ENCODE measurements at places on chromosomes 5 and 9.

DNA sequence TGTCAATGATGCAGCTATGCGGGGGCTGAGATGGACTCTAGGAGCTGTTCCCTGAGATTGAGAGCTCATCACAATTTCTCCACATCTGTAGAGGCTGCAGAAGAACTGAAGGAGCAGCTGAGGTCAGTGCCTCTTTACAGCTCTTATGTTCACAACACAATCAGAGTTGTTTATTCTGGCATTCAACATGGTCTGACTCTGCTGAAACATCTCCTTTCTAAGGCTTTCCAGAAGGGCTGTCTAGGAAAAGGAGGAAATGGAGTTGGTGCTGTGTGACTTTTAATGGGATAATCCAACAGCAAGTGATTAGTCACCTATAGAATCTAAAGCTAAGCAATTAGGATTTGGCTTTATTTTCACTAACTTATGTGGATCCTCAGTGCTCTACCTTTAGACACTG, 6.0 kb downstream of the POU5F2 start:
- DNase-seq: no peak

DNA sequence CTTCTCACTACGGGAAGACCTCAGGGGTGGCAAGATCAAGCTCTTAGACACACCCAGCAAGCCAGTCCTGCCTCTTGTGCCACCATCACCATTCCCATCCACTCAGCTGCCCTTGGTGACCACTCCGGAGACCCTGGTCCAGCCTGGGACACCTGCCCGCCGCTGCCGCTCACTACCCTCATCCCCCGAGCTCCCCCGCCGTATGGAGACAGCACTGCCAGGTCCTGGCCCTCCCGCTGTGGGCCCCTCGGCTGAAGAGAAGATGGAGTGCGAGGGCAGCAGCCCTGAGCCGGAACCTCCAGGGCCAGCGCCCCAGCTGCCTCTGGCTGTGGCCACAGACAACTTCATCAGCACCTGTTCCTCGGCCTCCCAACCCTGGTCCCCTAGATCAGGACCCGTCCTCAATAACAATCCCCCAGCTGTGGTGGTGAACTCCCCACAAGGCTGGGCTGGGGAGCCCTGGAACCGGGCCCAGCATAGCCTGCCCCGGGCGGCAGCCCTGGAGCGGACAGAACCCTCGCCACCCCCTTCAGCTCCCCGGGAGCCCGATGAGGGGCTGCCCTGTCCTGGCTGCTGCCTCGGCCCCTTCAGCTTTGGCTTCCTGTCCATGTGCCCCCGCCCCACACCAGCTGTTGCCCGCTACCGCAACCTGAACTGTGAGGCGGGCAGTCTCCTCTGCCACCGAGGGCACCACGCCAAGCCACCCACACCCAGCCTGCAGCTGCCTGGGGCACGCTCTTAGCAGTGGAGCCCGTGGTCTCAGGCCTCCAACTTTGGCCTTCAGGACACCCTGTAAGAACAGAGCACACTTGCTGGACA, 4.1 kb downstream of the TESK1 start:
- no peak for DNase-seq

- no peak for DNase-seq
Observed at GRCh38 chr9:34892886-34893285, 65.2 kb upstream of the PHF24 start.

DNA sequence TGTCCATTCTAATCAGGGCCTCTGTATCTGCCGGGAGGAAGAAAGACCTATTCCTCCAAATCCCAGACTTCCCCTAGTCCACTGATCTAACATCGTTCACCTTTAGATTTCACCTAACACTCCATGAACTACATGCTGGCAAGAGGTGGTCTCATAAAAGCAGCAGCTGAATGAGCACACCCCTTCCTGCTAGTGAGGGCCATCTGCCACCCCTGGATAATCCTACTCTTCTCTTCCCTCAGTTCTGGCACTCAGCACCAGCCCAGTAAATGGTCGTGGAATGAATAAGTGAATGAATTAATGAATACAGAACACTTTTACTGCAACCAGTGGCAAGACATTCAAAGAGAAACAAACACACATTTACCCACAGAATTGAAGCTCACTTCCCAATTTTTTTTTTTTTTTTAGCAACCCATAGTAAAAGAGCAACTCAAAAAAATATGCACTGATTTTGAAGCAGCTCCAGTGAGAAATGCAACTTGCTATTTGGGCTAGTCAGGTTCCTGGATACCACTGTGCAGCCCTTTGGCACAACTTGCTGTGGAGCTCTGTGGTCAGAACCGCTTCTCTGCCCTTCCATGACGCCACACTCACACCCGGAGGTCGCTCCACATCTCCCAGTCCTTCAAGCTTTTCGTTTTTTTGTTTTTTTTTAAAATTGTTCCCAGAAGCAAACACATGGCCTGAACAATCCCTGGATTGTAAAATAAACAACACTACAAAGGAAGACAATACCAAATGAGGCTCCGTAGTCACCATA, 6.2 kb downstream of the RNF183 start:
- no peak for DNase-seq

DNA sequence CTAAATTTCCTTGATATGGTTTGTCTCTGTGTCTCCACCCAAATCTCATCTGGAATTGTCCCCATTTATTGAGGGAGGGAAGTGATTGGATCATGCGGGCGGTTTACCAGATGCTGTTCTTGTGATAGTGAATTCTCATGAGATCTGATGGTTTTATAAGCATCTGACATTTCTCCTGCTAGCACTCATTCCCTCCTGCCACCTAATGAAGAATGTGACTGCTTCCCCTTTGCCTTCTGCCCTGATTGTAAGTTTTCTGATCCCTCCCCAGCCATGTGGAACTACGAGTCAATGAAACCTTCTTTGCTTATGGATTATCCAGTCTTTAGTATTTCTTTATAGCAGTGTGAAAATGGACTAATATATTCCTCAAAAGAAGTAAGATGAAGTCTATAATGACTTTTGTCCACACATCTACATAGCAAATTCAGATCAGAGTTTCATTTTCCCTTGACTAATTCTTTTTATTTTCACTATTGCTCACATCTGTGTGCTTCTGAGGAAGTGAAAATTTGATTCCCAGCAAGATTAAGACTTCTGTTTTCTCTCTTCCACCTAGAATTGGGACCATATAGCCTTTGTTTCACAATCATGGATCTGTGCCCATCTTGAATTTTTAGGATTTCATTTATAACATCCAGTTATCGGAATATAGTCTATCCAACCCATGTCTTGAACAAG, 393.5 kb downstream of the DMAC1 start:
- no peak for DNase-seq

DNA sequence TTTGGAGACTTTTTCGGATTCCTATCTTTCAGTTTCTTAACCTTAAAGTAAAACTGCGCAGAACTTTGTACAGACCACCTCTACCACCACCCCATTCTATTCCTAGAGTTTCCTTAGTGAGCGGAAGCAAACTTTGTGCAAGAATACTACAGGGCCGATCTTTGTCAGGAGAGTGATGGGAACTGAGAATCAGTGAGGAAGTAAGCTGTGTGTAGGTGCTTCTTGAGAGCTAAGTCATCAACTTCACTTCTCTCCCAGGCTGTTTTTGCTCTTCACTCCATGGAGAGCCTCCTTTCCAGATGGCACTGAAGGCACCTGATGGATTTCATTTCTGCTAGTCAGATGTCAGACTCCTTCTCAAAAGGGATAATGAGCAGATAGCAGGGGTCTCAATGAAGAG, 127.3 kb downstream of the SPATA31D1 start:
- DNase-seq: no peak

GRCh38 chr9:4828761-4829160, 36.0 kb downstream of the RCL1 start:
- no peak for DNase-seq

DNA sequence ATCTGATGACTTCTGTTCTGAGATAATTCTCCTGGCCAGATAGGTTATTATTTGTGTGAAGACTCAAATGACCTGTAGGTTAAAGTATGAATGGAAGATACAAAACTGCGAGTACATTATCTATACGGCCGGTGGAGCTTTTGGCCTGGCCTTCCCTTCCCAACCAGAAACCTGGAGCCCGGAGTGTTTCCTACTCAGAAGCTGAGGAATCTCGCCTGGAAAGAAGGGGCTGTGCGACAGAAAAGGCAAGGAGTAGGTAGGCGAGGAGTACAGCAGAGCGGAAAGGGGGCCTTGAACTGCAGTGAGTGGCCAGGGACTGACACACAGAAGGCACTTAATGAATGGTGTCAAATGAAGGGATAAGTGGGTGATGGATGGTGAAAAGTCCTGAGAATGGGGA, 34.6 kb downstream of the ANGPTL2 start:
- DNase-seq: no peak

DNA sequence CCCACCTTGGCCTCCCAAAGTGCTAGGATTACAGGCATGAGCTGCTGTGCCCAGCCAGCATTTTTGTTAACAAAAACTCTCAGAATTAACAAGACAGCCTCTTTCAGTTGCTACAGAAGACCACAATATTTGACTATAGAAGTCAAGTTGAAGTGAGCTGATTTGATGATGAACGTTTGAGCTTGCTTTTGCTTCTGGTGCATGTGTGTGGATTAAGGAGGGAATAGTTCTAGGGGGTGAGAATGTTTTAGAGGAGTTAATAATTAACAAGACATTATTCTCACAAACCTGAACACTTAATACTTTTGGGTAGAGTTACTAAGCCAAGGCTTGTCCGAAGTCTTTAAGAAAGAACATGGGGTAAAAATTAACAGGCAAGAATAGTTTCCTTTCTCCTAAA, 191.6 kb downstream of the TENT4A start:
- DNase-seq: no peak

DNA sequence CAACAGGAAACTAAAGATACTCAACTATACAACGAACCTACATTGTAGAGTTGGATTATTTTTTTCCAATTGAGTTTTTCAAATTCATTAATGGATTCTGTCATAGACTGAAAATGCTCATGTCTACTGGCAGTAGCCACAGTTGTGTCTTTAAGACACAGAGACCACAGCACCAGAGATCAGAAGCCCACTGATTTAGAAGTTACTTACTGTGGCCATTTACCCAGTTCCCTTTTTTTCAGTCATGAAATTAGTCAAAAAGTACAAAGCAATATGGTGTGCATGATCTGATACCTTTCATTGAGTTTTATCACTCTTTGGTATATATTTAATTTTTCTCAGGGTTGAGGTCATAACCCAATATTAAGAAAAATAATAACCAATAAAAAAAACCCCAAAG, 1640.2 kb upstream of the WWC1 start:
- no peak for DNase-seq

DNA sequence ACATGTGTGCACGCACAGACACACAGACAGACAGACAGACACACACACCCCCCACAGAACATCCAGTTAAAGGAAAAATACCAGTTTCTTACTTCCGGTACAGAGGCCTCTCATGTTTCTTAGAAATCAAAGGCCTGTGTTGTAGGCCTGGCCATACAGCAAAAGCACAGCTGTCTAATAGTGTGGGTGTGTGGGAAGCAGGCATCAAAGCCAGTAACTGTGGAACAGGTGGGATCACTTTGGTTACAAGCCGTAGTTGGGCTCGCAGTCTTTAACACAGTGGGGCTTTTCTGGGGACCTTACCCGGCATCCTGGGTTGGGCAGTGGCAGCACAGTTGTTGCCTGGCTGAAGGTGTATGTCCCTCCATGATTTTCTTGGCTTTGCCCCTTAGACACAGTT, 55.2 kb downstream of the FBXL7 start:
- no peak for DNase-seq

DNA sequence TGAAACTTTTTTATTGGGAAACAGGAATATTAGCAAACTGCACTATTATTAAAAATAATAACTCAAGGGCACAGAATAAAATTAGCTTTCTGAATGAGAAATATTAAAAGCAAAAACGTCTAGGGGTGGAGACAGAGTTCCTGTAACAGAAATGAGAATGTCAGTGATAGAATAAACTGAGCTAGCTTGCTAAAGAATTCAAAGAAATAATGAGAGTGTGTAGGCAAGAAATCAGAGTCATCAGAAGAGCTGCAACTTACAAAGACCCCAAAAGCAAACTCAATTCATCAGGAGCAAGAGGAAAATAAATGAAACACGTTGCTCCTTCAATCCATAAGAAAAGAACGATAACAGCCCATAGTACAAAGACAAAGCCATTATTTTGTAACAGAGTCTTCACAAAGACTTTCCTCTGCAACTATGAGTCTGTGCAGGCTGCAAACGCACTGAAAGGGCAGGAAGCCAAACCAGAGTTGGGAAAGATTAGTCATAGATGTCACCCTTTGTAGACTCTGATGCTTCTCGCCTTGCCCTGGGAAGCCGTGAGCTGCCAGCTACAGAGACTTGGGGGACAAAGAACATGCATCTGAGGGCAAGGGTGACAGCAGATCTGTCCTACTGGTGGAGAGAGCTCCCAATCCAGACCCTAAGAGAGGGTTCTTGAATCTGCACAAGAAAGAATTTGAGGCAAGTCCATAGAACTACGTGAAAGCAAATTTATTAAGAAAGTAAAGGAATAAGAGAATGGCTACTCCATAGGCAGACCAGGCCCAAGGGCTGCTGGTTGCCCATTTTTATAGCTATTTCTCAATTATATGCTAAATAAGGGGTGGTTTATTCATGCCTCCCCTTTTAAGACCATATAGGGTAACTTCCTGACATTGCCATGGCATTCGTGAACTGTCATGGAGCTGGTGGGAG, 40.8 kb downstream of the SHC3 start:
- peak; percentile 90 for DNase-seq

DNA sequence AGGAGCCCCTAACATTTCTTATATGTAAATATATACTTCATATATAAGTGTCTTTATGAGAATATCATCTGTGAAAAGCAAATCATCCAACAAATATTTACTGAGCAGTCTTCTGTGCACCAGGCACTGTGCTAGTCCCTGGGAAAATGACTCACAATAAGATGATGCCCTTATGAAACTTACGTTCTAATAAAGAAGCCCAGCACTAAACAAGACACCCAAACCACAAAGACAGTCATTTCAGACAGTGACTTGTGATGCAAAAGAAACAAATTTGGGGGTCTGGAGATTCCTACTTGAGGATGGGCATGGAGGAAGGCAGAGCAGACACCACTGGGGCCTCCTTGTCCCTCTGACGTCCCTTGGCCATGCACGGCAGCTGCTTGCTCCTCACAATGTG, 30.6 kb upstream of the PPP1R2B start:
- no peak for DNase-seq

- DNase-seq: no peak
Observed at GRCh38 chr9:75612754-75613153, 277.7 kb upstream of the PCSK5 start.

DNA sequence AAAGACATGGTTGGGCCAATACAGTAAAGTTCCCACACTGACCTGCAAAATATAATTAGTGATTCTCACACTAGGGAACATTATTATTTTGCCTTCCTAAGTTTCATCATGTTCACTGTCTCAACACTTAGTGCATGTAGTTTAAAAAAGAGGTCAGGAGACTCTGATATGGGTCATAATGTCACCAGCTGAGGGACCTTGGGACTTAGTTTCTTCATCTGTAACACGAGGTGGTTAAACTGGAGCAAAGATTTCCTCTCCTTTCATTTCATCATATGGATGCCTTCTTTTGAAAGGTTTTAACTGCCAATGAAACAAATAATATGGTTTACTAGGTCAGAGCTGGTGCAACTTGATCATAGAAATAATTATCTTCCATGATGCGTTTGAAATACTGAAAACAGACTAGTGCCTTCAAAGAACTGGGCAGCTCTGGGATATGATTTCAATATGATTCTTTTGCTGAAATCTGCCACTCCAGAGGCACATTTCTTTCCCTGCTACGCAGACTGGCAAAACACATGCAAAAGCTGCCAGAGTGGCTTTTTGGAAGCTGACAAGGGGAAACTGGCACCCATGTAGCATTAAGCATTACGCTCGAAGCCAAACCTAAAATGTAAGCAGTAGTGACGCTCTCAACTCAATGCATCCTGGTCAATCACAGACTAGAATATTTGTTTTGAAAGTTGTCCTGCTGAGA, 20.8 kb downstream of the RETREG1 start:
- no peak for DNase-seq

GRCh38 chr5:23893561-23893960, 386.2 kb downstream of the PRDM9 start:
- DNase-seq: no peak

All from fibroblast of skin of left biceps (primary cell).